ENCODE measurements at places on chromosomes 7 and 10.

- DNase-seq, result no peak
These were observed 736.2 kb downstream of the PARD3 start for GRCh38 chr10:34078745-34079470.

DNA sequence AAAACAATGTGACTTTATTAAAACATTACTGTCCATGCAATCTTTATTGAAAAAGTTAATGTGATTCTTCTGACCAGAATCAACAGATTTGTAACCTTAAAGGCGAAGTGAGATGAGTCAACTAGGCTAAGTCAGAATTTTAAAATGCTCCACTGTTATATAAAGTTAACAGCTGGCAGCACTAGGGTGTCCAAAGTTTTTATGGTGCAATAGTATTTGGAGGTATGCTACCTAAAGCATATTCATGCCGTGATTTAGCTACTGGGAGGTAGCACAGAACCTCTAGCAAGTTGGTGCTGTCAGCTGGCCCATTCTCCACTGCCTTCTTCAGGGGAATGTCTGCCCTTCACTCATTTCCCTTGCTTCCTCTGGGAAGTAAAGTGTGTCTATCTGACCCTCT lies 126.7 kb downstream of the RAPGEF5 start:
- no peak for DNase-seq

GRCh38 chr10:128035557-128035973 lies 90.7 kb downstream of the MKI67 start:
- DNase-seq, result no peak

DNA sequence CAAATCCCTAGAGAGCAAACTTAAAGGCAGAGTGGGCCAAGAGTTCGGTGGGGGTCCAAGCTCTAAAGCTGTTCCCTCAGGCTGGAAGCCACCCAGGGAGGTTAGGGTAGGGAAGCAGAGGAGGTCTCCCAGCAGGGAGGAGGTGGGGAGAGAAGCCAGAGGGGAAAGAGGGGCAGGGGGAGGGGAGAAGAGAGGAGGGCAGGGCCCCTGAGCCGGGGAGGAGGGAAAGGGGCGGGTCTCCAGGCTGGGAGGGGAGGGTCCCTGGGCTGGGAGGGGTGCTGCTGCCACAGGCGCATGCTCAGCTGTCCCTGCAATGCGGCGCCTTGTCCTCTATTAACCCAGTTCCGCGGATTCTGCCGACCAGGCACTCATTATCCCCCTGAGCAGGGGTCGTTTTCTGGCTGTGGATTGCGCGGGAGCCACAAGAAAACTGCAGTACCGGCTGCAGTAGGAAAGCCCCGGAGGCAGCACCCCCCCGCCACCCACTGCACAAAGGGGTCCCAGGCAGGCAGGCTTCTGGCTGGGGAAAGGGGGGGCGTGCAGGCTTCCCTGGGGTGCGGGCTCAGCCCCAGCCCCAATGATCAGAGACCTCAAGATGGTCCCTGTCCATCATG lies 49.3 kb downstream of the CAMK2B start:
- no peak for DNase-seq

- DNase-seq, result no peak
These were observed 6.4 kb downstream of the ADCK2 start for GRCh38 chr7:140679186-140679585.

DNA sequence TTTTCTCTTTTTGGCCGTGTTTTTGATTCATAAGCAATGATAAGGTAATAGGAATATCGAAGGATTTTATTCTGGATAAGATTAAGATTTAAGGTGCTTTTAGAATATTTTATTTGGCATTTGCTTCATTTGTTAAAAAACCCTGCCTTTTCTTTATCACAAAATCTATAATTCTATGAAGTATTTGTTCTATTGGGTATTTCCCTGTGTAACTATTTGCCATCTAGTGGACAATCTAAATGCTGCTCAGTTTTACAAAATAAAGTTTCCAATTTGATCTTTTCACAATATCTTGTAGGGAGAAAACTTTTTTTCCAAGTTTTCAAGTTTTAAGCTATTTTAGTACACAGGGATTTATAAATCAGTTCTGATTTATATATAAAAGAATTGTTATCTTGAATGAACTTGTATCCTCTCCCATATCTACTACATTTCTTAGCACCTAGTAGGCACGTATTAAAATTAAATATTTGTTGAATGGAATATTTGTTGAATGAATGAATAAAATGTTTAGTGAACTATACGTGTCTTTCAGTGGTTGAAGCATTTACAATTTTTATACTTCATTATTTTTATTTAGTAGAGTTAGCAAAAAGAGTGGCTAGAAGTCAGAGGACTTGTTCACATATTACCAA lies 26.5 kb downstream of the ANKRD7 start:
- no peak for DNase-seq

DNA sequence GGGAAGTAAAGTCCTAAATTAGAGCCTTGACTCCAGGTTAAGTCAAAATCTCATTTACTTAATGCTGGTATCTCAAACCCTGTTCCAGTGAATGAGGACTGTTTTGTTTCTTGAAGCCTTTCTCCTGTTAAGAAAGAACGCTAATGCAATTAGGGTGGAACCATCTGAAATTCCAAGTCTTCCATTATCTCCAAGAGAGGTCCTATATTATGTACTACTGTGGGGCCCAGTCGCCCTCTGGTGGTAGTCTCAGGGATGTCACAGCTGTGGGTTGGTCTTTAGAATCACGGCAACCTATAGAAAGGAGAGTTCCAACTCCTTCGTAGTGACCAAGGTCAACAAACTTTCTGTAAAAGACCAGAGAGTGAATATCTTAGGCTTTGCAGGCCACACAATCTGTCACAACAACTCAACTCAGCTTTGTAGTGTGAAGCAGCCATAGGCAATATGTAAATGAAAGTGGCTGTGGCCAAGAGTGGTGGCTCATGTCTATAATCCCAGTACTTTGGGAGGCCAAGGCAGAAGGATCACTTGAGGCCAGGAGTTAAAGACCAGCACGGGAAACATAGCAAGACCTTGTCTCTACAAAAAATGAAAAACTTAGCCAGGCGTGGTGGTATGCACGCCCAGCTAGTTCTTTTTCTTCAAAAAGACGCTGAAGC lies 9.3 kb downstream of the RPP38 start:
- peak; percentile 45 for DNase-seq

- DNase-seq, result no peak
These were observed 110.4 kb downstream of the NRCAM start for GRCh38 chr7:108345710-108346336.

- no peak for DNase-seq
These were observed 67.6 kb upstream of the PHYHIPL start for GRCh38 chr10:59108886-59109288.

GRCh38 chr10:42638821-42639270 lies 476 bp upstream of the ZNF33B start:
- DNase-seq, result no peak

DNA sequence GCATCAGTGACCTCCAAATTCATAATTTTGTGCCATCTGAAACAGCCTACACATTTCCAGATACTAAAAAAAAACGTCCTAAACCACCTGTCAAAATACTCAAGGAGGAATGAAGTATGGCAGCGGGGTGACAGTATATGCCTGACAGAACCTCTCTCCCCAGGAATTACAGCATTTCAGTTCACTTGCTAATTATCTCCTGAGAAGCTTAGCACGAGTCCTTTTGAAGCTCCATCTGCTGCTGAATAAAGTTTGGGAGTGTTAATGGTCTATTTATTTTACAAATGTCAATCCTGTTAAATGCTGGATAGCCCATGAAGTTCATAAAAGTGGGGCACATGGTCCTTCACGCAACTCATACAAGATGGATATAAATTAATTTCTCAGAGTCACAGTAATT lies 29.4 kb upstream of the ANLN start:
- DNase-seq, result no peak
